Breast epithelium (tissue), 4 donors: ENCODE measurements at places on chromosomes 11 and 22. TPM values are rescaled to one million over a fixed set of nuclear protein-coding genes. Genes with fewer than 3 reads are reported as not detected.

Gene MUC6
- total RNA-seq, result 1.3 TPM

Gene SLN
- not detected for total RNA-seq

Gene OR4D5
- total RNA-seq, result not detected

Gene TENM4
- 4.8 TPM for total RNA-seq

Gene C11orf86
- total RNA-seq, result not detected

Gene CRYBB3
- total RNA-seq, result not detected

Gene B3GAT1
- 2.8 TPM for total RNA-seq

Gene XKR3
- total RNA-seq, result 0.16 TPM

Gene NRXN2
- 1.8 TPM for total RNA-seq

Gene IL18
- 8.2 TPM for total RNA-seq

Gene FOLR2
- total RNA-seq, result 143 TPM

Gene ATP5MG
- 45.1 TPM for total RNA-seq

Gene OR8I2
- total RNA-seq, result not detected

Gene NLRP10
- total RNA-seq, result not detected

Gene OR52A1
- total RNA-seq, result not detected

Gene VSIG10L2
- 3.6 TPM for total RNA-seq

Gene RRAS2
- total RNA-seq, result 58.1 TPM
